ENCODE measurements at places on chromosomes 1 and 21.
A peak's percentile ranks its signal among the peaks of the same experiment; 100 is the strongest.

- DNase-seq, result peak; percentile 55
Measured at GRCh38 chr1:6245869-6246496, 2.0 kb downstream of the HES3 start.

DNA sequence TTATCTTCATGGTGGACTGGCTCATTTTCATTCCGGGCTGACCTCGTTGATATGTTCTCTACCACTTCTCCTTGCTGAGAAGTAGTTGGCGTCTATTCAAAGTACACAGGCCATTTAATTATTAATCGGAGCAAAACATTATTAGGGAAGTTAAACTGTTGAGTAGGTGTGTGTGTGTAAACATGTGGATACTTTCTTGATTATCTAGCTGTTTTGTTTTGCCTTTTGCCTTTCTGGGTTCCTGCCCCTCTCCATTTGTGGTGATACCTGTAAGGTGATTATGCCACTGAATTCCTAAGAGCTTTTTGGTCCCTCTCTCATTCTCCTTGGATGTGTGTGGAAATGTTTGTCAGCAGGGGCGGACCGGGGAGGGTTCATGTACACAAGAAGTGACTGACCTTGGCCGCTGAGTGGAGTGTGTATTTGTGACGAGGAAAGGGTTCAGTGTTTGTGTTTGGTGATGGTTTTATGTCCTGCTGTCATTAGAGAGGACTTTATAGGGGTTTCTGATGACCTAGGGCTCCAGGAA lies 56.6 kb upstream of the PPP2R5A start:
- no peak for DNase-seq

DNA sequence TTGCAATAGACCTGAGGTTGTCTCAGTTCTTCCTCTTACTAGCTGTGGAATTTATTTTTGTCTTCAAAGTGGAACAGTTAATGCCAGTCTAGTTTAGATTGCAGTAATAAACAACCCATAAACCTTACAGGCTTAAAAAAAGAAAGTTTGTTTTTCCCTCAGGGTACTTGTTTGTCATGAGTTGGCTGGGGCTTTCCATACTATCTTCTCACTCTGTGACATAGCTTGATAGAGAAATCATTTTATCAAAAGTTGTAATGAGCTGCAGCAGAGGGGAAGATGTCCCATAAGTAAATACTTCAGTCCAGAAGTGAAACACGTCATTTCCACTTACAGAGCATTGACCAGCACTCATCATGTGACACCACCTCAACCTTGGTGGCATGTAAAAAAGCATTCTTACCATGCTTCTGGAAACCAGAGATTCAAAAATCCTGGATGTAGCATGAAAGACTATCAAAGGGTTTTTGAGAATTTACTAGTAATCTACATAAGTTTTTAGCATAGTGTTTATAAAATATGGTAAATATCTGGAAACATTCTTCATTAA lies 62.8 kb upstream of the COL11A1 start:
- no peak for DNase-seq

DNA sequence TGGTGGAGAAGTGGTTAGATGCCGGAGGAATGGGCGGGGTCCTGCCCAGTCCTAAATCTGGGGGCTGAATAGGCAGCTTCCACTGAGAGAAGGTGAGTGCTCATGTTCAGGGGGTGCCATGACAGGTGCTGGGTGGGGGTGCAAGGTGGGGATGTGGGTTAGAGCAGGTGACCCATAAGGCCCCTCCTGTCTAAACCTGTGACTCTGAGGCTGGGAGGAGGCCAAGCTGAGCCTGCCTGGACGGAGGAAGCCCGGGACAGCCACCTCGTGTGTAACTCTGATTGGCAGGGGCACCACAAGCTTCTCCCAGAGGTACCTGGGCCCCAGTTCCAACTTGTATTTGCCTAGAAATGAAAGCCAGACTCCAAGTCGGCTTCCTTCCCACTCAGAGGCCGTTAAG lies 10.7 kb downstream of the GPR157 start:
- no peak for DNase-seq

DNA sequence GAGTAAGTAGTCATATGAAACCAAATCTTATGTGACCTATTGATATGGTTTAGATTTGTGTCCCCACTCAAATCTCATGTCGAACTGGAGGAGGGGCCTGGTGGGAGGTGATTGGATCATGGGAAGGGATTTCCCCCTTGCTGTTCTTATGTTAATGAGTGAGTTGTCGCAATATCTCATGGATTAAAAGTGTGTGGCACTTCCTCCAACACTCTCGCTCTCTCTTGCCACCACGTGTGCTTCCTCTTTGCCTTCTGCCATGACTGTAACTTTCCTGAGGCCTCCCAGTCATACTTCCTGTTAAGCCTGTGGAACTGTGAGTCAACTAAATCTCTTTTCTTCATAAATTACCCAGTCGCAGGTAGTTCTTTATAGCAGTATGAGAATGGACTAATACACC lies 241.2 kb downstream of the RGS7 start:
- DNase-seq, result no peak

DNA sequence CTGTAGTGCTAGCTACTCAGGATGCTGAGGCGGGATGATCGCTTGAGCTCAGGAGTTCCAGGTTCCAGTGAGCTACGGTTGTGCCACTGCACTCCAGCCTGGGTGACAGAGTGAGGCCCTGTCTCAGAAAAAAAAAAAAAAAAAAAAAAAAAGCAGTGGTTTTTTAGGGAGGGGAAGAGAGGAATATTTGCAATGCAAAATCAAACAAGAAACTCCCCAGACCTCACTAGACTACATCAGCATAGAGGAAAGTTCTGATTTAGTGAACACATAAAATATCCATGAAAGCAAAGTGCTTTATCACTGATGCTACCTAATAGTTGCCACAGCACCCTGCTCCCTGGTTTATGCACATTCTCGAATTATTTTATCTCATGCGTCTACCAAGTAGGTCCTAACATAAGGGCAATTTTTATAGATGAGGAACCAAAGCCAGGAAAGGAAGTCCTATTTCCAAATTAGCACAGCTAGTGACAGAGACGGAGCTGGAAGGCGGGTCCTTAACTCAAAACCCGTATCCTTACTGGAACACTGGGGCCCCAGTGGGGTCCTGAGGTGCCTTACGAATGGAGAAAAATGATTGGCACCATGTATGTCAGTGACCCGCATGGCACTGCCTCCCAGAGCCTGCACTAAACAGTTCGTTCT lies 50.7 kb upstream of the GPR157 start:
- DNase-seq, result no peak

GRCh38 chr1:66352792-66353191 lies 181.2 kb upstream of the SGIP1 start:
- no peak for DNase-seq

- DNase-seq, result no peak
Measured at GRCh38 chr1:13597166-13597565, 13.5 kb downstream of the PDPN start.

- no peak for DNase-seq
Measured at GRCh38 chr1:224540535-224540934, 75.6 kb upstream of the CNIH3 start.

- DNase-seq, result no peak
Measured at GRCh38 chr1:27116697-27117096, 38.2 kb downstream of the SLC9A1 start.

DNA sequence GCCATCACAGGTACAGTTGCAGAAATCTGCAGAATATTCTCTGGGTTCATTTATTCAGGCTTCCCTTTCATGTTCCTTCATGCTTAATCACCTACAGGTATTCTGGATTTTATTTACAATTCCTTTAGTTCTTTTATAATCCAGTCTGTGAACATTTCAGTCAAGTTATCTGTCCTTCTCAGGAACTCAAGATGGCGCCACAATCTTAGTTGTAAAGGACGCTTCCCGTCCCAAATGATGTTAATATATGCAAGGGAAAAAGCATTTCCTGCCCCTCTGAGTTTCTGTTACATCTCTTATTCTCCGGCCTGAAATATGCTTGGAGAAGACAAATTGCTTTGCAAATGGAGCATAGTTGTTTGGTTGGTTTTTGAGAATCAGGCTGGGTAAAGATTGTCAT lies 19.3 kb downstream of the F3 start:
- DNase-seq, result no peak

- DNase-seq, result no peak
Measured at GRCh38 chr1:236869911-236870310, 74.8 kb downstream of the MTR start.

GRCh38 chr1:221644145-221644448 lies 97.8 kb downstream of the DUSP10 start:
- no peak for DNase-seq

- no peak for DNase-seq
Measured at GRCh38 chr1:7178336-7178735, 393.1 kb downstream of the CAMTA1 start.

DNA sequence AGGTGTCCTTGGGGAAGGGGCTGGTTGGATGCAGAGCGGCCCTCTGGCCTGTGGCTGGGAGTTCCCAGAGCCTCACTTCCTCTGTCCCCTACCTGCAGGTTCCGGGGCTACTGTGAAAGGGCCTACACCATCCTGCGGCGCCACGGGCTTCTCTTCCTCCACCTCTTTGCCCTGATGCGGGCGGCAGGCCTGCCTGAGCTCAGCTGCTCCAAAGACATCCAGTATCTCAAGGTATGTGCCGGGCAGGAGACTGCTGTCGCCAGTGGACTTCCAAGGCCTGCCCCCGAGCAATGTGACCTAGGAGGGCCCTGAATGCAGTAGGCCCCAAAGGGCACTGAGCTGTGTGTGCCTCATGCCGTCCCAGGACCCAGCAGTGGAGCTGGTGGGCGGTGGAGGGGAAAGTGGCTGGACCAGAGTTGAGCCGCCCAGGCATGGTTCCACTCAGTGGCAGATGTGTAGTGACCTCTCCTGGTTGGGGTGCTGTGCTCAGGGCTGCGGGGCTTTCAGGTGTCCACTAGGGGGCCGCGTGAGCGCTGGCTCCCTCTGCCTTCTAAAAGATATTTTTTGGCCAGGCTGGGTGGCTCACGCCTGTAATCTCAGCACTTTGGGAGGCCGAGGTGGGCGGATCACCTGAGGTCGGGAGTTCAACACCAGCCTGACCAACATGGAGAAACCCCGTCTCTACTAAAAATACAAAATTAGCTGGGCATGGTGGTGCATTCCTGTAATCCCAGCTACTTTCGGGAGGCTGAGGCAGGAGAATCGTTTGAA lies 73.4 kb downstream of the PIK3CD start:
- DNase-seq, result peak; percentile 68

GRCh38 chr21:41632748-41633475 lies 125.0 kb upstream of the TMPRSS2 start:
- DNase-seq, result no peak

- no peak for DNase-seq
Measured at GRCh38 chr1:1942753-1943656, 23.9 kb upstream of the TMEM52 start.

Measured in activated T-cell treated with anti-CD3 and anti-CD28 coated beads for 48 hours (primary cell).